Cardiac muscle cell (in vitro differentiated cells and primary cell): ENCODE measurements at places on chromosomes 1 and 21.
A peak's percentile ranks its signal among the peaks of the same experiment; 100 is the strongest.

- DNase-seq: no peak
Measured at GRCh38 chr1:23200883-23201282, 16.4 kb downstream of the HTR1D start.

- peak; percentile 71 for DNase-seq
Measured at GRCh38 chr1:235160383-235160956, 580 bp downstream of the RBM34 start.

DNA sequence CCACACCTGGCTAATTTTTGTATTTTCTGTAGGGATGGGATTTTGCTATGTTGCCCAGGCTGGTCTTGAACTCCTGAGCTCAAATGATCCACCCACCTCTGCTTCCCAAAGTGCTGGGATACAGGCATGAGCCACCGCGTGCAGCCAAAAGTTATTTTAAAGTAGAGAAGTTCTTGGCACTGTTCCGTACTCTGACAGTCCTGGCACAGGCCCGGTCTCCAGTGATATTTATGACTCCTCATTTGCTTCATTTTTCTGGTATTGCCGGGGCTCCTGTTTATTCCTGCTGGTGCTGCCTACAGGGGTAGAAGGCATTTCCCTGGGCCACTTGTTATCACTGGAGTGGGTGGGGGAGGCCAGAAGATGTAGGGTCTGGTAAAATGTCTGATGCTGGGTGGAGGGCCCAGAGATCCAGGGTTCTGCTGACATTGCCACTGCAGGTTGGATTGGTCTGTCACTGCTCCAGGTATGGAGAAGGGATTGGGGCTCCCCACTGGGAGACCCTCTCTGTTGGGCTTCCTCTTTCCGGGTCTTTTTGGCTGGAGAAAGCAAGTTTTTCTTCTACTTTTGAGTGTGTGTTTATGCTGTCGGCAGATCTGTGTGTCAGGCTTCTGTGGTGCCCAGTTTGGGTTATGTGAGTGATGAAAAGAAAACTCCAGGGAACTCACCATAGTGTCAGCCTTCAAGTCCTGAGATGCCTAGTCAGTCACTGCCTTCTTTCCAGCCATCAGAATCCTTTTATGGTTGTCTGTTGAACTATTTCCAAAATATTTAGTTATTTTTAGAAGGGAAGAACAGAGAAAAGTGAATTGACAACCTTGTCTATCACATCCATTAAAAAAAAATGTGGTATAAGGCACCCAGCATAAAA lies 4.5 kb downstream of the MROH7 start:
- peak; percentile 25 for DNase-seq

DNA sequence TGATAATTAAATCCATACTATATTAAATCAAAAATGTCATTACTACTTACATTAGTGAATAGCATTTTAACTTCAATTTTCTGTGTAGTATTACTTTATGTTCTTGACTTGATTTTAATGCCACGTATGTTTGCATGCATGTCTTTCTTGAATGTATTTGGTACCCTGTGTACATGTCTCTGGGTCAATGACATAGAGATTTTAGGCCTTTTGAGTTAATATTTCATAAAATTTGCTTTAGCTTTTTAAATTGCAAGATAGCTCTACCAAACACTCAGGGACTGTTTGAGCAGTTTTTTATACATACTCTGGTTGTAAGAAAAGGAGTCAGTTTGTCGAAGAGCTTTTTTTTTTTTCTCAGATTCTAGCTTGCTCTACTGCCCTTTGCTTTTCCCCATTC lies 1.5 kb downstream of the MLLT11 start:
- no peak for DNase-seq
